Large intestine (tissue), 12 donors: ENCODE measurements at places on chromosomes 2 and 18. TPM values are rescaled to one million over a fixed set of nuclear protein-coding genes. Genes with fewer than 3 reads are reported as not detected.
A peak's percentile ranks its signal among the peaks of the same experiment; 100 is the strongest.

DNA sequence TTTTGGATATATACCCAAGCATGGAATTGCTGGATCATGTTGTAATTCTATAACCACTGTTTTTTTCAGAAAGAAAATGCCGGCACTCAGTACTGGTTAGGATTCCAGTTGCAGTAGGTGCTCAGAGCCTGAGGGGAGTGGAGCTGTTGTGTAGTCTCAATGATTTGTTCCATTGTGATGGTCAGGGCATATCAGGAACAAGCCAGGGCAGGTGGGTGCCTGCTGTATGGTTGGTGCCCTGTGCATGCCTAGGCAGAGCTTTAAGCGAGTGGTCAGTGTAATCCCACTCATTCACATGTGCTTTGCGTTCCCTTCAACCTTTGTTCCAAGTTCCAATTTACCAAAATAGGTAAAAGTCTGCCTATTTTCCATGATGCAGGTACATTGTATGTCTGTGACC, 100.9 kb downstream of the FHOD3 start:
- no peak for DNase-seq

The GPR17 gene
- 1.5 TPM for polyA plus RNA-seq

DNA sequence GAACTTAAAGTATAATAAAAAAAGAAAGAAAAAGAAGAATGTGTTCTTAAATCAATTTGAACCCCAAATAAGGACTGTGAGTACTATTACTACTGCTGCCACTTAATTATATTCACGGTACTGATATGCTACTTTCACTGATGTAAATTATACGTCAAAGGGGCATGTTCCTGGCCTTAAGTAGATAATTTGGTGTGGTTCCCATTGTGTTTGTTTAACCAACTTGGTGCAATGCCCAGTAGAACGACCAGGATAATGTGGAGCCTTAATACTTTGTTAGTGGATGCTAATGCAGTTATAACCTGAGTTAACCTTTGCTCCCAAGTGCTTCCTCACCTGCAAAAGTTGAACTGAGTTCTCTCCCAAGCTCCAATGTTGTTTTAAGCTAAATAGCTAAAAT, 142.0 kb downstream of the NR4A2 start:
- DNase-seq = peak; percentile 39

GRCh38 chr2:177914247-177914646, 158.3 kb downstream of the PDE11A start:
- DNase-seq = no peak

- DNase-seq = no peak
Measured at GRCh38 chr2:51990684-51991083, 958.8 kb upstream of the NRXN1 start.

The PRKAG3 gene
- polyA plus RNA-seq = 0.07 TPM

DNA sequence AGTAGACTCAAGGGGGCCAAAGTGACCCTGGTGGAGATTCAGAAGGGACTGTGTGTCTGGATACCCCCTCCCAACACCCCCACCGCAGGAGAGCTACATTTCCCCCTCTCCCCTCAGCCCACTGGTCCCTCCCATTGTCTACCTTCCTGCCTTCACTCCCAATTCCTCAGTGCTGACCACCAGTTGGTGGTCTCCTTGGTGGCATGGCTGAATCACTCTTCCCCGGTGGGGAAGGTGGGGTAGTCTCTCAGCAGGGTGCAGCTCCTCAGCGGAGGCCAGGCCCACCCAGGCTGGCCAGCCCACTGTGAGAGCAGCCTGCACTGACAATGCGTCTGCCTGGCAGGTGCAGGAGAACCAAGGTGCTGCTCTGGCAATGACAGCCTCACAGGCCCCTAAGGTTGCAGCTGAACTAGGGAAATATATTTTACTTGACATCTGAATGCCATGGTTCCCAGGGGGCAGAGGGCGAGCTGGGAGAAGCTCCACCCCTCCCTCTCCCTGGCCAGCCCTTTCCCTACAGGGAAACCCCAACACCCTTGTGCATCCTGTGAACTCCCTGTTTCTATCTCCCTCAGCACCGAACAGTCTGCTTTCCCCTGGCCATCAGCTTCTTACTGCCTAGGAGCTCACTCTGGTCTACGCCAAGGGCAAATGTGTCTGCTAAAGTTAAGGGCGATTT, 62.6 kb upstream of the PAX8 start:
- peak; percentile 33 for DNase-seq

DNA sequence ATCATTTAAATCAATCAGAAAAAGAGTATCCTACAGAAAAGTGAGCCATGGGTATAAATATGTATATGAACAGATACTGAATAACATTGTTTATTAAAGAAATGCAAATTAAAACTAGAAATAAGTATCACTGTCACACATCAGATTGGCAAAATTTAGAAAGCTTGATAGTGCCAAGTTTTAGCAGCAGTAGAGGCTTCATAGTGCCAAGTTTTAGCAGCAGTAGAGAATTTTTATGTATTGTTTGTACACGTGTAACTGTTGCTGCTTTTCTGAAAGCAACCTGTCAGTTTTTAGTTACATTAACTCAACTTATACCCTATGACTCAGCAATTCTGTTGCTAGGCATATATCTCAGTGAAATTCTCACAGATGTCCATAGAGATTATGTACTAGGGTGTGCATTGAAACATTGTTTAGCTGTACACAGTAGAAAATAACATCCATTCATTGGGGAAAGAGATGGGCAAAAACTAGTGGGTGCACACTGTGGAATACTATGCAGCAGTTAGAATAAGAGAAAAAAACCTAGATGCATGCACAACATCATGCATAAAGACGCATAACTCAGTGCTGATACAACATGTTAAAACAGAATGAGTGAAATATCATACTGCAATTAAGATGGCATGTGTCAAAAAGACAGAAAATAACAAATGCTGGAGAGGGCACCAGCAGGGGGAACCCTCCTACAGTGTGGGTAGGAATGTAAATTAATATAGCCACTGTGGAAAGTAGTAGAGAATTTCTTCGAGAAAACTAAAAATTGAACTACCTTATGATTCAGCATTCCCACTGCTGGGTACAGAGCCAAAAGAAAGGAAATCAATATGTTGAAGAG, 294.5 kb upstream of the NT5C1B start:
- DNase-seq = no peak

The B3GNT7 gene
- 43.5 TPM for polyA plus RNA-seq

DNA sequence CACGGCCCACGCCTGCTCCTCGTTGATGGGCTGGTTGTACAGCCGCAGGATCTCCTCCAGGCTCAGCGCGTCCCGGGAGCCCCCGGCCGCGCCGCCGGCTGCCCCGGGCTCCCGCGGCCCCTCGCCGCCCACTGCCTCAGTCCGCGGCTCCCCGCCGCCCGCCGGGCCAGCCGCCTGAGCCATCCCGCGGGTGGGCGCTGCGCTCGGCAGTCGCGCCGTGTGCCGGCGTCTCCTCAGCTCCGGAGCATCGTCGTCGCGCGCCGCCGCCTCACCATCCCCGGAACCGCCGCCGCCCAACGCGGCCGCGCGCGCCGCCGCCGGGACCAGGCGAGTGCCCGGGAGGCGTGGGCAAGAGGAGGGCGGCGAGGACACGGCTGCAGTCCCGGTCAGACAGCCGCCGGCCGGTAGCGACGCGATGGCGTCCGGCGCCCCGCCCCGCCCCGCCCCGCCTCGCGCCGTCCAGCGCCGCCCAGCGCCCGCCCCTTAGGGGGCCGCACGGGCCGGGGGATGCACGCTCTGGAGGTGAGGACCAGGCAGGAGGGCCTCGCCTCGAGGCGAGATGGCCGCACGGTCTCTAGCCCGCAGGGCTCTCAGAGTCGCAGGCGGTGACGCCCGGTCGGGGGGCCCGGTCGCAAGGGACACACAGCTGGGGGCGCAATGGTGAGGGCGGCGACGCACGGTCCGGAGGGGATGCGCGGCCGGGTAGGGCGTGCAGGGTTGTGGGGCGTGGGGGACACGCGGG, at the start of gene SPIRE1:
TSS of gene SPIRE1 (minus strand) at position 424 of the 742 bp plus-strand sequence. CDS start at position 183, 241 bp downstream.
- peak; percentile 65 for DNase-seq

- no peak for DNase-seq
Measured at GRCh38 chr2:85611217-85611704, 605 bp downstream of the C2orf68 start.

- no peak for DNase-seq
Measured at GRCh38 chr18:43934322-43934721, 657.0 kb upstream of the SYT4 start.

DNA sequence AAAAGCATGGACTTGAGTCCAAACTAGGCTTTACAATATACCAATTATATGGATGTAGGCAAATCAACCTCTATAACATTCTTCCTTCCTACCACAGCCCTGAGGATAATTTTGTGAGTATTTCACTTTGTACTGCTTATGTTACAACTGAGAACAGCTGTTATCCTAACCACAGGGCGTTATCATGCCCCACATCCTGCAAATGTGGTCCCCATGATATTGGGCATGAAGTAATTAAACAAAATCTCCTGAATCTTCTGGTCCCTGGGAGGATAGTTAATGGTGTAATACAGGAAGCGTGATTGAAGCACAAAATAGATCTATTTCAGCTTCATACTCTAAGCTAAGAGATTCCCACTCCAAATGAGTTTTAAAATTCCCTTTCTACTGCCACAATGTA, 223.6 kb downstream of the CDH20 start:
- DNase-seq = no peak

GRCh38 chr2:46252891-46253659, 44.1 kb upstream of the EPAS1 start:
- DNase-seq = no peak

- DNase-seq = no peak
Measured at GRCh38 chr18:8379187-8379941, 229.9 kb upstream of the RAB12 start.

DNA sequence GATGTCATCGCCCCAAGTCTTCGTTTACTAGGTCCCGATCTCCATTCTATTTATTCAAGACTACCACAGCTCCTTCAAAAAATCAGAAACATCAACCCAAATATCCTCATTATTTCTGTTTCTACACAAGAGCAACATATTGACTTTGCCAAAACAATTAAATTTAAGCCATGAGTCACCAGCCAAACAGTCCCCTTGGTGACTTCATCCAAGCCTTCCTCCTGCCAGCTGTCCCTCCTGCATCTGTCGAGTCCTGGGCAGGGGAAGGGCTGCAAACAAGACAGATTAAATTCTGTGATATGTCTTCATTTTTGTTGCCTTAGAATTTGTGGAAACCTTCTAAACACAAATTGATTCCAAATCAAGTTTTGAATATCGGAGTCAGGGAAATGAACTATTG, 110.3 kb downstream of the SP3 start:
- no peak for DNase-seq

The HRH4 gene
- 0.19 TPM for polyA plus RNA-seq

GRCh38 chr2:85794491-85795121, 40.8 kb downstream of the ATOH8 start:
- no peak for DNase-seq

DNA sequence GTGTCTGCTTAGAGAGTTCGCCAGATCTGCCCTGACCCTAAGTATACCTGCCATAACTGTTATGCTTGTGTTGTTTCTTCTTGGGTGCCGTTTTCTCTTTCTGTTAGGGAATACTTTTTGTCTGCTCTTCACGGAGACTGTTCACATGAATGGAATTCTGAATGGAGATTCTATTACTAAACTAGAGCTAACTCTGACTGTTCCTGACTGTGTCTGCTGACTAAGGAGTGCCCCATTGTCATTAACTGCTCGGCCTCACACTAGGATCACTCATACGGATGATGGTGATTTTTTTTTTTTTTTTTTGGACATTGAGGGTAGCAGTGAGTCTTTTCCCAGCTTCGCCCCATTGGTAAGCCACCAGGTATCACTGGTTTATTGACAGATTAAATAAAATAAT, 104.8 kb upstream of the SLC8A1 start:
- DNase-seq = no peak

The CDCA7 gene
- polyA plus RNA-seq = 75.9 TPM

GRCh38 chr2:171247741-171248662, 87.3 kb upstream of the TLK1 start:
- DNase-seq = no peak

- peak; percentile 22 for DNase-seq
Measured at GRCh38 chr18:27685807-27686412, 491.0 kb downstream of the CDH2 start.

GRCh38 chr2:111046670-111047069, 74.0 kb upstream of the BCL2L11 start:
- no peak for DNase-seq

- no peak for DNase-seq
Measured at GRCh38 chr2:6043238-6043637, 351.1 kb downstream of the SOX11 start.

- peak; percentile 40 for DNase-seq
Measured at GRCh38 chr2:126657148-126657635, 1.2 kb downstream of the GYPC start.

DNA sequence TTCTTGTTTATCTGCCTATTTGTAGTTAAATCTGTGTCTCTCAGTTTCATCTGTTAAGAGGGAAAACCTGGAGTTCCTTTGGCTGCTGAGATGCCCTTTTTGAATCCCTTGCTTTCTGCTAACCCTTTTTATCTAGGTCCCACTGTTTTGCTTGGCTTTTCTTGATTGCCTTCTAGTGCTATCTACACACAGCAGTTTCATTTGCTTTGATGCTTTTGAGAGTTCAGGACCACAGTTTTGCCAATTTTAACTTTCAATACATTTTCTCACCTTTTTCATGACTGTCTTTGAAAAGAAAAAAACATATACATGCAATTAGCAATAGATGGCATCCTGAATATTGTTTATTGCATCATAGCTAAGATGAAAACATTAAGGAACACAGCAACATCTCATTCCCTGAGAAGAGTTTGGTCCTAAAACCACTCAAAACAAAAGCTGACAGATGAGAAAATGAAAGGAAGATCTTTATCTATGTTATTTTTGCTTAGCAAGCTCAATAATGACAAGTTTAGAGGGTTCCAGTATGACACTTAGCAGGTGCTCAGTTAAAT, 241.4 kb upstream of the MEX3C start:
- no peak for DNase-seq

DNA sequence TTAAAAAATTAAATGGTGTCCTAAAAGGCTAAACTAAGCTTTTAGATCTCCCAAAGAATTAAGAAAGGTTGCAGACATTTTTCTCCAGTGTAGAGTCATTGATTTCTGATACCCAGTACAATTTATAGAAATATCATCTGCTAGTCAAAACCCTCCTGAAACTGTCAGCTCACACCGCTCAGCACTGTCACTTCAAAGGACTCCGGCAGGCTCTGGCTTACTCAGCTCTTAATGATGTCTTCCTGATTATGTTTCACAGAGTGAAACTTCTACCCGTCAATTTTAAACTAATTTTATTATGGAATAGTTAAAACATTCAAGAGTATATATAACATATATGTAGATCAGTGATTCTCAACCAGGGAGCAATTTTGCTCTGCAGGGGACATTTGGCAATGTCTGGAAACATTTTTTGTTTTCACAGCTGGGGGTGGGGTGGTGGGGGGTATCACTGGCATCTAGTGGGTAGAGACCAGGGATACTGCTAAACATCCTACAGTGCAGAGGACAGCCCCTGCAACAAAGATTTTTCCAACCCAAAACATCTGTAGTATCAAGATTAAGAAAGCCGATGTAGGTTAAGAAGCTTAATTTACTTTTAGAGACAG, 31.6 kb downstream of the CDK15 start:
- no peak for DNase-seq

GRCh38 chr2:3334392-3335345, 42.9 kb downstream of the EIPR1 start:
- DNase-seq = no peak

The DUSP2 gene
- 4.0 TPM for polyA plus RNA-seq

DNA sequence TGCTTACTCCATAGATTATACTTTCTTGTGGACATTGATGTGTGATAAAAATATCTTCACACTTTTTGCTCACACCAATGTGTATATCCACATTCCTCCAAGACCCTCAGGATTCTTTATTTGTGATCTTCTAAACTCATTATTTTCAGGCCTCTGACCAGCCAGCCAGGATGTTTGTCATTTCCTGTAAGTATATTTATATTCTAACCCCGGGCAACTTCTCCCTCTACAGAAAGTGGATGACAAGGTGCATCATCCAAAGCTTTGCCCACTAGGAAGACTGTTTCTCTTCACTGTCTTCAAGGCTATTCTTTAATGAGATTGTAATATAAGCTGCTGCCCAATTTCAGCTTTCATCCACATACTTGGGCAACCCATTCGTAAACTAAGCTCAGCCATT, 3.6 kb upstream of the CWC22 start:
- no peak for DNase-seq
